CD4-positive, alpha-beta T cell treated with Interferon gamma for 1 hour (primary cell): ENCODE measurements at places on chromosomes 1 and 21.

GRCh38 chr21:31012133-31013089 is 25.9 kb downstream of the KRTAP19-8 start:
- no peak for DNase-seq

- DNase-seq, result no peak
Observed at GRCh38 chr1:91697861-91698260, 188.1 kb downstream of the TGFBR3 start.

DNA sequence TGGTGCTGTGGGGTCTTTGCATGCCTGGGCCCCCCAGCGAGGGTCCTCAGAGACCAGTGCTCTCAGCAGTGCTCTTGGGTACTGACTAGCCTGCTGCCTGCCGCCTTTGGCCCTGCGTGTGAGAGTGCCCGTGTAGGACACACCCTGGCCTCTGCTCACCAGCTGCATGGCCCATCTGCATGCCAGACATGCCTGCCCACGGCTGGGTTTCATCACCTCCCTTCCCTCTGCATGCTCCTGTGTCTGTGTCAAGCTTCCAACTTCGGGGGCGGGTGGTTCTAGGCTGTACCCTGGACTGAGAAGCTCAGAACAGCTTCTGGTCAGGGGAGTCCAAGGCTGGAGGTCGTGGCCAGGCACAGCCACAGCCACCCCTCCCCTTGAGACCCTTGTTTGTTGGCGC is 56.9 kb downstream of the PTPRF start:
- no peak for DNase-seq

GRCh38 chr1:74193908-74194307 is 4.1 kb downstream of the LRRIQ3 start:
- no peak for DNase-seq

GRCh38 chr1:155166051-155166470 is 7.0 kb downstream of the KRTCAP2 start:
- no peak for DNase-seq
